ENCODE measurements at places on chromosomes 3 and 15.

DNA sequence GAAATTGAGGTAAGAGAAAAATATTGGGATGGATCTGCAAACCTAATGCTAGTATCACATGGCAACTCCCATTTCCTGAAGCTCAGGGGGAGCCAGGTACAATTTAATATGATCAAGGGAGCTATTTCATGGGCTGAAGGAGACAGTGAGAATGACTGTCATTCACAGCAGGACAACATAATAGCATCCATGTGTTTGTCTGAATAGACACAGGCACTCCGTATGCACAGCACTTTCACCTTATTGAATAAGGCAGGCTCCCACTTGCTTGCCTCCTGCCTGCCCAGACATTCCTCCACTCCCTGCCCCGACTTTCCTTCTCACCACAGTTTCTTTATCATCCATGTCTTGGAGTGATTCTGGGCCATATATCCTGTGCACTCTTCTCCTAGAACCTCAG, 156.6 kb upstream of the SLC24A5 start:
- no peak for DNase-seq

GRCh38 chr15:75422554-75422953, 28.9 kb downstream of the SIN3A start:
- no peak for DNase-seq

DNA sequence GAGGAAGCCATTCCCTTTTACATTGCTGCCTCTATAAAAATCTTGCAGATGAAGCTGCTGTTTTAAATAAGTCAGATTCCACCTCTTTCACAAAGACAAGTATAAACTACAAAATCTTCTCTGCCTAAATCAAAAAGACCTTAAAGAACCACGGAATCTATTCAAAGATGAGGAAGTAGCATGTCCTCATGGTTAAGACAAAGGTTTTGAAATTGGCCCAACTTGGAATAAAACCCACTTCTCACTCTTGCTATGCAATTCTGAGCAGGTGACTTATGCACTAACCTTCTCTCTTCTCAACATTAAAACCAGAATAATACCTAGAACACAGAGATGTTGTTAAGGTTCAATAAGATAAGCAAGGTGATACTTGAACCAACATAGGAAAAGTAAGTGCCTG, 97.6 kb downstream of the FOXP1 start:
- DNase-seq = no peak

- DNase-seq = no peak
Observed at GRCh38 chr15:33766389-33766788, 201.9 kb upstream of the CHRM5 start.

DNA sequence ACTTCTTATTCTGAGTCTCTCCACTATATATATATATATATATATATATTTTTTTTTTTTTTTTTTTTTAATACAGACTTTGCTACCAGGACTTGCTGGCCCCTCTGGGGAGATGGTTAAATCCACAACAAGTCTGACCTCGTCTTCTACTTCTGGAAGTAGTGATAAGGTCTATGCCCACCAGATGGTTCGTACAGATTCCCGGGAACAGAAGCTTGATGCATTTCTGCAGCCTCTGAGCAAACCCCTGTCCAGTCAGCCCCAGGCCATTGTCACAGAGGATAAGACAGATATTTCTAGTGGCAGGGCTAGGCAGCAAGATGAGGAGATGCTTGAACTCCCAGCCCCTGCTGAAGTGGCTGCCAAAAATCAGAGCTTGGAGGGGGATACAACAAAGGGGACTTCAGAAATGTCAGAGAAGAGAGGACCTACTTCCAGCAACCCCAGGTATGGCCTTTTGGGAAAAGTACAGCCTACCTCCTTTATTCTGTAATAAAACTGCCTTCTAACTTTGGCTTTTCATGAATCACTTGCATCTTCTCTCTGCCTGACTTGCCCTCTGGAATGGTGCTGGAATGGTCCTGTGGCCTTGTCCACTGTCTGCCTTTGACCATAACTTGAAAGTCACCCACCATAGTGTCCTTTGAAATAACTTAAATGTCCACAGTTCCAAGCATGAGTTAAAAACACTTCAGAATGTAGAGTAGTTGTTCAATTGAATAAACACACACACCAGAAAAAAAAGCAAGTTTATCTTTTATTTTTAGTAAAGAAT, 32.4 kb downstream of the MLH1 start:
- no peak for DNase-seq

Data from D341Med (cell line).